ENCODE measurements at places on chromosomes 4 and X.

- DNase-seq: peak; percentile 77
Observed at GRCh38 chr4:53714236-53715140, 123.2 kb upstream of the LNX1 start.

DNA sequence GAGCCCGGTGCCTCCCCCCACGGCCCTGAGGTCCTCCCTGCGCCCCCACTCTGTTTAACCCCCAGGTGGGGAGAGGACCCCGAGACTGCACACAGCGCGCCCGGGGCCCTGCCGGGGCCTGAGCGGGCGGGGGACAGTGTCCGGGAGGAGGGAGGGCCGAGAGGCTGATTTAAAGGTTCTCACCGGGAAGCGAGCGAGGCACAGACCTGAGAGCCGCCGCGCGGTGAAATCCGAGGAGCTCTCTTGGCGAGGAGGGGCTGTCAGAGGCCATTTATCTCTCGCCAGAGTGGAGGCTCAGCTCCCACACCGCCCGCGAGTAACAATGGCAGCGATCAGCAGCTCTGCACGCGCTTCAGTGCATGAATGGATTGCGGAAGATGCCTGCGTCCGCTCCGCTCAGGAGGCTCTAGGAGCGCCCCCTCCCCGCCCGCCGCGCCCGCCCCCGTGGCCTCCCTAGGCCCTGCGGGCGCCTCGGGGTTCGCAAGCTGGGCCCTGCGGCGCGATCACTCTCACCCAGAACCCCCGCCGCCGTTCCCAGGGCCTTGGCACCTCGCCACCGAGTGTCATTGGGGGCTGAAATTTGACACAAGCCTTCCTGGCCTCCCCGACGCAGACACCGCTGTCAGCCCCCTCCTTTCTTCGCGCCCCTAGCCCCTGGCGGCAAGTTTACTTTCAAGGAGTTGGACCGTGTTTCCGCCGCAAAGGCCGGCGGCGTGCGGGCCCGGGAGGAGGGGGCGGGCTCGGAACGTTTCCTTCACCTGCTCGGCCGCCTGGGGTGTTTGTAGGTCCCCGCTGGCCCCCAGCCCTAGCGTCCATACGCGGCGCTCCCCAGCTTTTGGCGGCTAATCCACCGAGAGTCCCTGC, 48.7 kb upstream of the BCOR start:
- no peak for DNase-seq

GRCh38 chr4:32142075-32142474, 1421.9 kb downstream of the PCDH7 start:
- no peak for DNase-seq

GRCh38 chr4:67700116-67700737, 728 bp downstream of the UBA6 start:
- DNase-seq: no peak

- no peak for DNase-seq
Observed at GRCh38 chrX:31590581-31591114, 518.8 kb upstream of the FTHL17 start.

DNA sequence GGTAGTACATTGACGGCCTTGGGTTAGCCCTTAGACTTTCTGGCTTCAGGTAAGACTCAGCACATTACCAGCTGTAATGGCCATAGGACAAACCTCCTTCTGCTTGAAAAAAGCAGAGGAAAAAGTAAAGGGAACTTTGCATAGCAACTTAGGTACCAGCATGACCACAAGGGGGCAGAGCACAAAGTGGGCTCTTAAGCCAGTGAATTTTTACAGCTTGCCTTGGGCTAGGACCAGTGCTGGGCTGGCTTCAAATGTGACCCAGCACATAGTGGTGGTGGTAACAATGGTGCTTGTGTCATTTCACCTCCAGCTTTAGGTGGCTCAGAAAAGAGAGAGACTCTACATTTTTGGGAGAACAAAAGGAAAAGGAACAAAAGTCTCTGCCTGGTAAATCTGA, 66.1 kb downstream of the KLHL4 start:
- DNase-seq: no peak

GRCh38 chr4:19748519-19749479, 502.9 kb upstream of the SLIT2 start:
- DNase-seq: peak; percentile 94

- DNase-seq: no peak
Observed at GRCh38 chr4:7032596-7032995, 10.6 kb upstream of the TADA2B start.

GRCh38 chrX:46967547-46967946, 55.3 kb downstream of the JADE3 start:
- DNase-seq: no peak

- DNase-seq: no peak
Observed at GRCh38 chrX:153055871-153056749, at the start of gene PNMA3. Gene PNMA3 (plus strand): TSS chrX:153056470. CDS start chrX:153057056, 586 bp downstream.

- DNase-seq: peak; percentile 39
Observed at GRCh38 chr4:19689511-19689910, 562.2 kb upstream of the SLIT2 start.

- no peak for DNase-seq
Observed at GRCh38 chr4:134935320-134935719, 733.7 kb upstream of the PABPC4L start.

- DNase-seq: no peak
Observed at GRCh38 chrX:45722471-45722870, 521.8 kb upstream of the DIPK2B start.

- DNase-seq: no peak
Observed at GRCh38 chr4:24024605-24025004, 134.8 kb upstream of the PPARGC1A start.

- no peak for DNase-seq
Observed at GRCh38 chr4:143185253-143186107, 763 bp downstream of the USP38 start.

GRCh38 chr4:110737931-110738330, 115.1 kb upstream of the PITX2 start:
- DNase-seq: no peak

- DNase-seq: peak; percentile 58
Observed at GRCh38 chr4:138609943-138610350, 367.8 kb upstream of the SLC7A11 start.

GRCh38 chrX:1749499-1749898, 134.6 kb downstream of the ASMT start:
- DNase-seq: no peak

DNA sequence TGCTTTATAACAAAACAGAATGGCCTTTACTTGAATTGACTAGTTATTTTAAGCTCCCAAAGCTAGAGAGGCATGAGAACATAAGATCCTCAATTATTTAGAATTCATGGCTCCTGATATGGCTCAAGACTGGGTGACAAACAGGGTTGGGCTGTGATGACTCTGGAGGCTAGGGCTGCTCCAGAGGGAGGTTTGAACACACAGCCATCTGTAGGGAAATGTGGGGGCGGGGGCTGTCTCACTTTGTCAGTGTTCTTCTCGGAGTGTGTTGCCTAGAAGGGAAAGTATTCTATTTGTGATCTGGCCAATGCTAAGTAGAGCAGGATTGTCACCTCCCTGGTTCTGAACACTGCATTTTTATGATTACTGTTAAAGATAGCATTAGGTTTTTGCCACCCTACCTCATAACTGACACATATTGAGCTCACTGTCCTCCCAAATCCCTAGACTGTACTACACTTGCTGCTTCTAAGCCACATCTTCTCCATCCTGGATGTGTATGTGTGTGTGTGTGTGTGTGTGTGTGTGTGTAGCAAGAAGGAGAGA, 45.9 kb downstream of the VSIG4 start:
- DNase-seq: no peak

- no peak for DNase-seq
Observed at GRCh38 chr4:7252510-7253340, 60.4 kb downstream of the SORCS2 start.

GRCh38 chr4:60565558-60565957, 634.6 kb upstream of the ADGRL3 start:
- no peak for DNase-seq

- DNase-seq: no peak
Observed at GRCh38 chrX:123818243-123818642, 41.6 kb upstream of the XIAP start.

- no peak for DNase-seq
Observed at GRCh38 chrX:789096-789495, 158.5 kb downstream of the SHOX start.

GRCh38 chr4:183398298-183399125, 45.9 kb upstream of the CDKN2AIP start:
- no peak for DNase-seq

DNA sequence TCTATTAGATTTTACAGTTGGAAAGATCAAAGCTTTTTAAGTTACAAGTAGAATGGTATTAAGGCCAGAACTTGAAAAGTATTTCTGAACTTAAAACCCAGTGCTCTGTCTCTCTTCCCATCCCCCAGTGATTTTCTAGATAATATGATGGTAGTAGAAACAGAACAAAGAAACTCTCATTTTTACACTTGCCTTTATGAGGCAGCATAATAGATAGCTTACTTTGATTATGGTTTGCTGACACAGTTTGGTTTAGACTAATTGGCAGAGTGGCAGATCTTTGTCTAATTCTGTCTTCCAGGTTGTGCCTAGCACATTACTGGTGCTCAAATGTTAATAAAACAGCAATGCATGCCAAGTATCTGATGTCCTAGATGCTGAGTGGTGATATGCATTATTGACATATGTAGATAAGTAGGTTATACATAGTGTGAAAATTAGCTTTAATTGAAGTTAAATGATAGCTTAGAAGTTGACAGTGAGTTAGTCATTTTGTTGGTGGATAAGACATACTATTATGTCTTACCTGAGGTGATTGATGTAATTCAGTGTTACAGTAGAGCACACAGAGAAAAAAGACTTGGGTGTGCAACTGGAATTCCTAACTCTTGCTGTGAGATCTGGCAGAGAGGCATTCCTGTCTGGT, 4.3 kb upstream of the RAPGEF2 start:
- no peak for DNase-seq

- DNase-seq: peak; percentile 67
Observed at GRCh38 chr4:142405021-142405694, 440.9 kb downstream of the INPP4B start.

DNA sequence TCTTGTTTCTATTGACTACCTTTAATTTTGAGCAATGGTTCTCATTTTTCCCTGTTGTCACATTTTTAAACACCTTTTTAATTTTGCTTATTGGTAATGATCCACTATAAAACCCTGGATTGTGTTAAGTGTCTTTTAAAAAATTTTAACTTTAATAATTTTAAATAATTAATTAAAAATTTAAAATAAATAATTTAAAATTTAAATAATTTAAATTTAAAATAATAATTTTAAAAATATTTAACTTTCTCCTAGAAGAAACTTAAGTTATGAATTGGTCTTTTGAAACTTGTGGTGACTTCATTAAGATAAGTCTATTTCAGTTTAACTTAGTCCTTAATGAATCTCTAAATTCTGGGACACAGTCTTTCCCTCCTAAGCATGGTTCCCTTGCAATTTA, 566.3 kb upstream of the GALNTL6 start:
- DNase-seq: no peak

DNA sequence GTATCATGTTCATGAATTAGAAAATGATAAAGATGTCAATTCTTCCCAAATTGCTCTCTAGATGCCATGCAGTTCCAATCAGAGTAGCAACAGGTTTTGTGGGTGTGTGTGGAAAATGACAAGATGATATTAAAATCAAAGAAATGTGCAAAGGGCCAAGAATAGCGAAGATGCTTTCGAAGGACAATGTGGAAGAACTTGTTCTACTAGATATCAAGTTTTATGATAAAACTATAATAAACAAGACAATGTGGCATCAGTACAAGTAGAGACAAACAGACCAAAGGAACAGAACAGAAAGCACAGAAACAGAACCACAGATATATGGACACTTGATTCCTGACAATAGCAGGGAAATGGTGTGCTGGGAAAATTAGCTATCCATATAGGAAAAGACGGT, 9.0 kb downstream of the TAB3 start:
- no peak for DNase-seq

DNA sequence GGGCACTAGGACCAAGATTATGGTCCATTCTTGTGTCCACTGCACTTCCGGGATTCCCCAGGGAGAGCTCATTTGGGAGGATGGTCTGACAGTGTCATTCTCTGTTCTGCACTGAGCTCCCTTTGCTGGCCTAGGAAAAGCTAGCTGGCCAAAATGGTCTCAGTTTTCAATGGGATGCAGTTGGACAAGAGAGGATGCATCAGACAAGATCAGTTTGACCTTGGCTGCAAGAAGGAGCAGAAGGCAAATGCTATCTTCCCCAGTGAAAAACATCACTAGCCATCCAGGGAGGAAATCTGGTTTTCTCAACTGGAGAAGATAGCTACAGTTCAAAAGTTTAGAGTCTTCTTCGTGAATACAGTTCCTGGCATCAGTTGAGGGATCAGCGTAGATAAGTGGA, 221.1 kb downstream of the PTTG2 start:
- no peak for DNase-seq

- no peak for DNase-seq
Observed at GRCh38 chr4:7932287-7932686, 7.4 kb downstream of the AFAP1 start.

Data from AG09309 (cell line).